ENCODE measurements at places on chromosomes 12 and 14. TPM values are rescaled to one million over a fixed set of nuclear protein-coding genes. Genes with fewer than 3 reads are reported as not detected.
A peak's percentile ranks its signal among the peaks of the same experiment; 100 is the strongest.

DNA sequence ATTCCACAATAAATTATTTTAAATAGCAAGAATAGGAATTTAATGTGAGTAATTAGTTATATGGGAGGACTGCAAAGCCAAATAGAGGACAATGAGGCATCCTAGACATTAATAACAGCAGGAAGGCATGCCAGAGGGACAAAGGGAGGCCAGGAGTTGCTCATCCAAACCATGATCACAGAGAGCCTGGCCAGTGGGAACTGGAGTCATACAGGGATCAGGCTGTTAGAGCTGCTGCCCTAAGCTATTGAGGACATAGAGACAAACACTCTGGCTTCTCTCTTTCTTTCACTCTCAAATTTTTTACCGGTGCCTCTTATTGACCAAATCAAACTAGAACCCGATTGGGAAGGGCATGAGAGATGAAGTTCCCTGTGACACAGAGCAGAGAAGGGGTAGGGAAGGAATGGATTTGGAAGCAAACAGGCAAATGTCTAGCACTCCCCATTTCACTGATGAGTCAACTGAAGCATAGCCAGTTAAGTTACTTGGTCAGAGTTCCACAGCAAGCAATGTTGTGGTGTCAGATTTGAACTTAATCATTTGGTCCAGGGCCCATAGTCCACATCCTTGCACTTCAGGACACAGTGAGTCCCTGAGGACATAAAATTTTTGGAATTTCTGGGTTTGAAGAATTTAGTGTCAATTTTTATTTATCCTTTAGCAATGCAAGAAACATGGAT lies 17.9 kb upstream of the CFAP54 start:
- ATAC-seq: peak; percentile 63

Gene MDGA2
- total RNA-seq: not detected

GRCh38 chr12:46818642-46819041 lies 7.2 kb downstream of the SLC38A4 start:
- no peak for ATAC-seq

DNA sequence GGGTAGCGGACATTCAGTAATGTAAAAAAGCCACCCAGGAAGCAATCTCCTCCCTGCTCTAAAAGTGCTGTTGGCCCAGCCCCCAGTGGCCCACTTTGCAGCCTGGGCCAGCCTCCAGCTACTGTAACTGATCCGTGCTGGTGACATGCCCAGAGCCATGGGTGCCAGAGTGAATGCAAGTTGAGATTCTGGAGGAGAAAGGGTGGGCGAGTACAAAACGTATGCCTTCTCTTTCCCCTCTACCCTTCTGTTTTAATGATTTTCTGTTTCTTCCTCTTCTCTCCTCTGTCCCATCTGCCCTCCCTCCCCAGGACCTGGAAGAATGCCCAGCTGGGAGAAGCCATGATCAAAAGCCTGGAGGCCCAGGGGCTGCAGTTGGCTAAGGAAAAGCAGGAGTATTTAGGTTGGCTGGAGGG lies 16.9 kb downstream of the PLEKHD1 start:
- no peak for ATAC-seq

DNA sequence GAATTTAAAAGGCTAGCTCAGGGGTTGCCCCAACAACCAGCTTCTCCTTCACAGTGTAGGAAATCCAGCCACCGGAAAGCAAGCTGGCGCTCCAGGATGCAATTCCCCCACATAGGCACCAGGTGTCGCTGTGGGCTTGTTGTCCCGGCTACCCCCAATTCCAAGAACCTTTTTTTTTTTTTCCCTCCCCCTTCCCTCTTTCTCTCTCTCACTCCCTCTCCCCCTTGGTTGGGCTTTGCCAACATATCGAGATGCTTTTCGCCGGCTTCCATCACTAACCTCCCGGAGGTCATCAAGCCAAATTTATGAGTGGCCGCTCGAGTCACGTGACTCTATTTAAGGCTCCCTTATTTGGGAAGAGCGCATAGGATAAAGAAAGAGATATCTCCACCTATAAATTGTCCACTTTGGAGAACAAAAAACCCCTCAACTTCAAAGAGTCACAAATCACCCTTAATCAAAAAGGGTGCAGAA lies at the start of gene HOXC5:
Gene HOXC5 (plus strand): TSS at position 424 of the 474 bp plus-strand sequence. CDS start 73 bp downstream, outside the sequence.
- peak; percentile 42 for ATAC-seq

Gene ATN1
- 29.1 TPM for total RNA-seq

DNA sequence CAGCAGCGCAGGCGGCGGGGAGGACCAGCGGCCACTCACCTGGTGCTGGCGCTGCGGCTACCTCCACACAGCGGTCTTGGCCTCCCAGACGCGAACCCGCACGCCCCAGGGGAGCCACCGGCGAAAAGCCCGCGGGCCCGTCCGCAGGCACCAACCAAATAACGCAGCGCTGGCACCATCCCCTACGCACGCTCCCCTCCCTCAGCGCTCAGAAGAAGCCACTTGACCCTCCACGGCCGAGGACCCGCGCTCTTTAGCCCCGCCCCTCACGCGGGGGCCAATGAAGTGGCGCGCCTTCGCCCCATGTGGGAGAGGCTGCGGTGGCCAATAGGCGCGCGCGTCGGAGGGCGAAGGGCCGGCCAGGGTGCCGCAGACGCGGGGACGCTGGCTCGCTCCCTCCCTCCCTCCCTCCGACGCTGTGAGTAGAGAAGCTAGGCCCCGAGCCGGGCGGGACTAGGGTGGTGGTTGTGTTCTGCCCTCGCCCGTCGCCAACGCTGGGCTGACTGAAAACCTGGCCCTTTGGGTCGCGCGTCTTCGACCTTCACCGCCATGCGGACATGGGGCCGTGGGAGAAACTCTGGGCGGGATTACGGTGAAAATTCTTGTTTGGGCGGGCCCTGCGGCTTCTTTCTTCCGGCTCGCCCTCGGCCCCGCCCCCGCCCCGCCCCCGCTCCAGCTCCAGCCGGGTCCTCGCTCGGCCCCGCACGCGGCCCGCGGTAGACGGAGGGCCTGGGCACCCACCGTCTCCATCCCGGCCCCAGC lies at the start of the genes DMAC2L and L2HGDH:
Gene DMAC2L (plus strand): TSS at position 353 of the 762 bp plus-strand sequence. CDS start 9,164 bp downstream, outside the sequence.
Gene L2HGDH (minus strand): TSS at position 258 of the 762 bp plus-strand sequence. CDS start 79 bp downstream, at position 179.
- peak; percentile 98 for ATAC-seq

Gene PPP1R36
- total RNA-seq: 0.20 TPM

DNA sequence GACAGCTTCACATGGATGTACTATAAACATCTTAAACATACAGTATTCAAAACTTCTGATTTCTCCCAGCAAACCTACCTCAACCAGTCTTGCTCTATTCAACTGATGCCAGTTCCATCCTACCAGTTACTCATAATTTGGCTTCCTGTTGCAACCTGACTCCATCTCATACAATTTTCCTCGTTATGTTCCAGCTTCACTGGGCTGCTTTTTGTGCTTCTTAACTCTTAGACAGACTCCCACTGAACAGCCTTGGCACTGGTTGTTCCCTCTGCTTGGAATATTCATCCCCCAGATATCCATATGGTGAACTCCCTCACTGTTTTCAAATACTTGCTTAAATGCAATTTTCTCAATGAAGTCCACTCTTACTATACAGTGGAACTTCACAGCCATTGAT lies 249.2 kb downstream of the AEBP2 start:
- ATAC-seq: peak; percentile 54

Gene P2RX2
- not detected for total RNA-seq

Gene LRFN5
- 0.20 TPM for total RNA-seq

- ATAC-seq: no peak
Observed at GRCh38 chr12:77795699-77796098, 35.0 kb upstream of the NAV3 start.

Gene PLEKHG7
- total RNA-seq: 0.28 TPM

Gene MORN3
- total RNA-seq: 0.08 TPM

Gene KLRC2
- total RNA-seq: 0.60 TPM
